NCI-H1105 treated with DMSO at 0.1 percent for 48 hours (cell line): ENCODE measurements at places on chromosomes 4 and X.

- DNase-seq = no peak
These were observed 270.7 kb downstream of the GRXCR1 start for GRCh38 chr4:43163101-43163792.

DNA sequence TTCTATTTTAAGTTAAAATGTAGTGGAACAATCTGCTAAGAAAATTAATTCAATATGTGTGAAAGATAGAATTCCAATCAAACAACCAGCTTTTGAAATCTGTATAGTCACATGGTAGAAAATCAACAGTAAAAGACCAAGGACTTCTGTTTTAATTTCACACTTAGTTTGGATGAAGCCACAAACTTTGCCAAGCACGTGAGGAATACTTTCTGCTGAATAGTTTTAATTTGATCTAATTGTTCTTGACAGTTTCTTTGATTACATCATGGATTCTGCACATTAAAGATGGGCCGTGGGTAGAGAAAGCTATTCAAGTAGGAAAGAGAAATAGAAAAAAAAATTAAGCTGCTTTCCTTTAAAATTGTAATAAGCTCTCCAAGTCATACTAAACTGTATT, 137.9 kb upstream of the FAM241A start:
- DNase-seq = no peak

GRCh38 chr4:159177265-159178150, 74.6 kb downstream of the RAPGEF2 start:
- no peak for DNase-seq

GRCh38 chrX:74344280-74344622, 40.3 kb downstream of the ZCCHC13 start:
- no peak for DNase-seq

GRCh38 chr4:184250795-184251669, 33.4 kb upstream of the ENPP6 start:
- DNase-seq = peak; percentile 24

DNA sequence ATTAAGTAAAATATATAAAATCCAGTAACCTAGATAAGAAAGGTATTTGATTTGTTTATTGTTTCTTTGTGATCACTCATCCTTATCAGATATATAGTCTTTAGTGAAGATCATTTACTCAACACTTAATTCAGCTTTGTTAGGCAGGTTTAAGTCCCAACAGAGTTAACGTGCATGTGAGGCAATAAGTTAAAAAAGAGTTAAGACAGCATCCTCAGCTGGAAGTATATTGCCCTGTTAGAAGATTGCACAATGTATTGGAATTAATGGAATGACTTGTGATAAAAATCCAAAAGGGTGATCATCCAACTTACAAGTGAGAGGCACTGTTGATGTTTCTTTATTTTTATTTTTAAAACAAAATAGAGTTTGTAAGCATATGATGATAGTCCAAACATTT, 1162.1 kb downstream of the RAPGEF2 start:
- no peak for DNase-seq
